ENCODE measurements at places on chromosomes 6 and 20. TPM values are rescaled to one million over a fixed set of nuclear protein-coding genes. Genes with fewer than 3 reads are reported as not detected.

The RIN2 gene
- 39.3 TPM for total RNA-seq

The PDE7B gene
- 0.21 TPM for total RNA-seq

The KCNK16 gene
- not detected for total RNA-seq

The SPATS1 gene
- not detected for total RNA-seq

The SLC25A27 gene
- 3.1 TPM for total RNA-seq
